ENCODE measurements at places on chromosomes 2 and 18.
A peak's percentile ranks its signal among the peaks of the same experiment; 100 is the strongest.

- DNase-seq = peak; percentile 64
These were observed 72.8 kb upstream of the TAF1B start for GRCh38 chr2:9770308-9771100.

GRCh38 chr2:219401606-219402005 is 13.9 kb upstream of the DNPEP start:
- DNase-seq = no peak

GRCh38 chr2:226839951-226840350 is 4.1 kb downstream of the RHBDD1 start:
- no peak for DNase-seq

DNA sequence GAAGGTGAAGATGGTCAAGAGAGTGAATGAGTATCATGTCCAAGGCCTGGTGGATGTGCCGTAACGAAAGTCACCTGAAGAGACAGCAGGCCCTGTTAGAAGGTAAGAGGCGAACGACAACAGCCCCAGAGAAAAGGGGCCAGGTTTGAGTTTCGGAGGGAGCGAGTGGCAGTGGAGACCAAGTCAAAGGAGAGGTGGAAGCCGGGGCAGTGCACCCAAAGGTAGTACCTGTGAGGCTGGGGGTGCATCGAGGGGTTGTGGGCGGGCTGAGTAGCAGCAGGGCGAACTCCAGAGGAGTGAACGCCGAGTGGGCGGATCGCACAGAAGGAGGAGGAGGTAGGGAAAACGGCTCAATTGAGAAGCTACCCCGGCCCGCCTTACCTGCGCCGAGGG is 358 bp downstream of the USP37 start:
- DNase-seq = peak; percentile 38

- no peak for DNase-seq
These were observed 350.7 kb upstream of the SYT4 start for GRCh38 chr18:43627848-43628530.

Measured in omental fat pad (tissue), 4 donors.